ENCODE measurements at places on chromosomes 2 and 18. TPM values are rescaled to one million over a fixed set of nuclear protein-coding genes. Genes with fewer than 3 reads are reported as not detected.

The UBE2F gene
- 62.6 TPM for total RNA-seq

The TCF7L1 gene
- total RNA-seq, result 3.4 TPM

The MGAT4A gene
- total RNA-seq, result 34.4 TPM

The ACVR1C gene
- 5.9 TPM for total RNA-seq

The PUM2 gene
- 94.0 TPM for total RNA-seq

DNA sequence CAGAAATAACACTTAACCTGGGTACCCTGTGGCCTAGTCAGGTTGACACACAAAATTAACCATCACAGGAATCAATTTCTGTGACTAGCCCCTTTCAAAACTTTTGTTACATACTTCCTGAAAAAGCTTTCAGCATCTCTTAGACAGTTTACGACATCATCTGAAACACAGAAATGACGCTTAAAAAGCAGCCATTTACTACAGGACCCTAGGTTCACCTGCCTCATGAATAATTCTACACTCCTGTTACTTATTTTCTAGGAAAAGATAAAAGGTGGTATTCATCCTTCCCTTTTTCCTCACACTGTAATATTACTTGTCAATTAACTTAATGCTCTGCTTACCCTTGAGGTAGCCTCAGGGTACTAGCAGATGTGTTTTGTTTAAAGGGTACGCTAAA is 388.4 kb downstream of the IRS1 start:
- DNase-seq, result no peak

- no peak for DNase-seq
Observed at GRCh38 chr18:42925036-42925435, 190.4 kb downstream of the RIT2 start.

- no peak for DNase-seq
Observed at GRCh38 chr2:229084447-229084846, 186.6 kb downstream of the PID1 start.

DNA sequence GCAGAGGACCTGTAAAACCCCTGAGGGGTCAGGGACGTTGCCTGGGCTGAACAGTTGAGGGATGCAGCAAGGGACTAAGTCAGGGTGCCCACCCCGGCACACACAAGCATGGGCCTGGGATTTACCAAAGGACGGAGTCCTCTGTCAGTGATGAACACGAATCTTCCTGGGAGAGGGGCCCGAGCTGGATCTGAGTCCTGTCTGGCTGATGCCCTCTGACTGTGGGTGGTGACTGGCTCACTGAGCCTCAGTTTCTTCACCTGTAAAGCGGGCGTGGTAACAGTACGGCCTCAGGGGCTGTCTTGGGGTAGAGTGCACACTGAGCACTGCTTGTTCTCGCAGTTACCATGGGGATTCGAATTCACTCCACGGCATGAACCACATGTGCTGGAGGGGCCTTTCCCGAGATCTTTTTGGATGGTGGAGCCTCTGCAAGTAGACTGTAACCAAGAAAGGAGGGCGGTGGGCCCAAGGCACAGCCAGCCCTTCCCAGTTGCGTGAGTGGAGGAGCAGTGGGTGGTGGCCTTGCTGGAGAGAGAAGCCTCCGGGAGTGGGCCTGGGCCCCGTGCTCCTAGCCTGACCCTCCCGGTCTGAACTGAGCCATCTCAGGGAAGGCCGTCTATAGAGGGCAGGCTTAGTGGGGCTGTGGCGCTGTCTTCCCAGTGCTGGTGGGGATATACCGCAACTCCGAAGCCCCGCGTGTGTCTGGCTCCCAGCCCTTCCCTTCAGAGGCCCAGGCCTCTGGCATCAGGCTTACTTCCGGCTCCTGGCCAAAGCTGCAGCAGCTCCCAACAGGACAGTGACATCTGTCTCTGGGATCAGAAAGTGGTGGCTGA is 130.8 kb upstream of the HS6ST1 start:
- DNase-seq, result no peak

DNA sequence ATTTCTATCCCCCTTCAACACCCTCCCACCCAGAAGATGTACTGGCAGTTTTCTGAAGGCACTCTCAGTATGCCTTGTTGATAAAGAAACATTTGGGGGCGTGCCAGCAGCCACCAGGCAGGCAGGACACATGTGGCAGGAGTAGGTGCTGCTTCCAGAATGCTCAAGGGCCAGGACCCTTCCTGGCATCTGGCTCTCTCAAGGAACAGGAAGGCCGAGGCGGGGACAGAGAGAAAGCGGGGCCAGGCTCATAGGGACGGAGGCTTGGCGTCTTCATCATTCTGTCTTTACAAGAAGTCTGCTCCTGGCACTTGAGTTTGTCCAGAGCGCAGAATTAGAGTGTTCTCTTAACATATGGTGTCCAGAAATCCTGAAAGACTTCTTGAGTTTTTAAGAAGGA is 121.6 kb downstream of the FAM210A start:
- no peak for DNase-seq

GRCh38 chr2:174246944-174247381 is 1.4 kb downstream of the OLA1 start:
- no peak for DNase-seq

DNA sequence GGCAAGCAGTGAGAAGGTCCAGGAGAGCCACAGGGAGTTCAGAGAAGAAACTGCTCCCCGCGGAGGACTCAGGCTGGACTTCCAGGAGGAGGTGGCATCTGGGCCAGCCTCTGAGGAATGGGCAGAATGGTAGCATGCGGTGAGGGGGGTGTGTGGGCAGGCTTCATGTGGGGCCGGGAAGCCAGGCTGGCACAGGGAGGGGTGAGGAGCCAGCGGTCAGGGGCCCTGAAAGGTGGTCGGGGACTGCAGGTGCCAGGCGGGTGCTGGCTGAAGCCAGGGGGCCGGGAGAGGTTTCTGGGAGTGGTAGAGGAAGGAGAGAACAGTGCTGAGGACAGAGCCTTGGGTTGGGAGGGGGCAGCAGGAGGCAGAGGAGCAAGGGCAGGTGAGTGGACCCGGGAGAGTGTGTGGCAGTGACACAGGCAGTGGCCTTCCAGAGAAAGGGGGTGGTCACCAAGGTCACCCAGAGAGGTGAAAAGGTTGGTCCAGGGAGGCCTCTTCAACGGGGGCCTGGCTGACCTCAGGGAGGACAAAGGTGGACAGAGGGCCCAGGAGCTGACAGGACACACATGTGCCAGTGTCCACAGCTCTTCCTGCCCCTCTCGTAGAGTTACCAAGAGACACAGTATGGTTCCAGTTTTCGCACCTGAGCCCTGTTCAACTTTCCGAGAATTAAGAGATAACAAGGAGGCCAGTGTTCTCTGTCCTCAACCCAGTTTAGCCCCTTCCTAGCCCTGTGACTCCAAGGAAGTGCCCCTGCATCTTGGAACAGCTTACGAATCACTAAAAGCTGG is 101.2 kb upstream of the ASB18 start:
- no peak for DNase-seq

DNA sequence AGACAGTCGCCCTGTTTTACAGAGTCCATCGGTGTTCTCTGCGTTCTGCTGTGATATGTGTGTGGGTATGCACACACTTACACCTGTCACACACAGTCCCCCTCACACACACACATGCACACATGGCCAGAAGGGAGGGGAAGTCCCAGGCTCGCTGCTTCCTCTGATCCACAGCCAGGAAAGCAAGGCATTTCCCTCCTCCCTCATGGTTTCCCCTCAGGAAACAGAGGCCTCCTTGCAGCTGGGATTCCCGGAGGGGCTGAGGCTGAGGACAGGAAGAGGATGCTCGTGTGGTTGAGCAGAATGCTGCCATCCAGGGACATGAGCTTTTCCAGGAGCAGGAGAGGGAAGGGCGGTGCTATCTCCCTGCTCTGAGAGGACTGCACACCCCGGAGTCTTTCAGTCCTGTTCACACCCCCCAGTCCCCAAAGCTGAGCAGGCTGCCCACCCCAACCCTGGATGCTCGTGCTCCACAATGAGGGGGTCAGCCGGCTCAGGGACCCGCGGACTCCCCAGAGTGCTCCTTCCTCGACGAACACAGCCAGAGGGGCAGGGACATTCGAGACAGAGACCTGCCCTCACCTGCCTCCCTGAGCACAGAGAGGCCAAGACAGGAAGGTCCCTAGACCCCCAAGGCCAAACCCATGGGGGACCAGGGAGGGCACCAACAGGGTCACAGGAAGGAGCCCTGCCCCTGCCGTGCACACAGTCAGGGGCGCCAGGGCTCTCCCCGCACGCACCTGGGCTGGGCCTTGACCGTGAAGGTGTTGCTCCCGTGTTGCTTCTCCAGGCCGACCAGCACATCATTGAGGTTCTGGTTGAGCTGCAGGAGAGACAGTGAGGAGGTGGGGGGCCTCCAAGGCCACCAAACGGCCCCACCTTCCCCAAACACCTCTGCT is 45.3 kb downstream of the BIN1 start:
- DNase-seq, result no peak

DNA sequence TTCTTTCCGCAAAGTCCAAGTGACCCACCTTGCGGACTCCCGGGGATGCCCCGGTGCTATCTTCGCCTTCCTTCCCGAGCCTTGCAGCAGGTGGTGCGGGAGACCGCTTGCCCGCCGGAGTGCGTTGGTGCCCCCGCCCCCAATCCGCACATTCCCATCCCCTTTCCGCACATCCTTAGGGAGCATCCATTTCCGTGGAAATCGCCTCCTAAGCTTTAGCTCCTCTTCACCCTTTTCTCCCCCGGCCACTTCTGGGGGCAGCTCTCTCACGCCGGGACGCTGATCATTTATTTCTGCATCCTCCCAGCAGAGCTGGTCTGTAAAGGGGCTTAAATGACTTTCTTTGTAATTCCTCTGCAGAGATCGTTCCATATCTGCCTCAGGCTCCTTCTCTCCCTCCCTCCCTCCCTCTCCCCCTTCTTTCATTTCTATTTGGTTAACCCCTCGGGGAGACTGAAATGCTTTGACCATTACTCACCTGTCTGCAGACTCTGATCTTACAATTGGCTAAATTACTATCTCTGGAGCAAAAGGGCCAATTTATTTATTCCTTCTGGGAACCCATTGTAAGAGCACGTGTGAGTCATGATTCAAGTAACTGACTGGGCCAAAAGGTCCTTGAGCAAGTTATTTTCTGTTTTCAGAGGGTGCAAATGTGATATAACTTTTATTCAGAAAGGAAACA is 1.3 kb upstream of the LYPD1 start:
- no peak for DNase-seq

GRCh38 chr2:14256890-14257289 is 375.6 kb upstream of the LRATD1 start:
- no peak for DNase-seq

DNA sequence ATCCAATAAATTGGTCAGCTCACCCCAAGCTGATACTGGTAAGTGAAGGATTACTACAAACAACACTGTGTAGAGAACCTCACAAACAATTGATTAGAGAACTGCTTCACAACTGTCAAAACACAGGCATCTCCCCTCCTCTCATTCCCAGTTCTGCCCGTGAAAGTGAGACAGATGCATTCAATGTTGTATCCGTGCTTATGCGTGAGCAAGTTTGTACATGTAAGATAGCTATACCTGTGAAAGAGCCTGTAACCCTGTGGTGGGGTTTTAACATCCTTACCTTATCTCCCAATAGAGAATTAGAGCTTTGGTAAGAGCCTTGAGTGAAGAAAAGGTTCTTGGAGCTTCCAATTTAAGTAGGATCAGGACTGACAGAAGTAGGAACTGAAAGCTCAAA is 9.1 kb downstream of the MARCHF4 start:
- no peak for DNase-seq

Measured in breast epithelium (tissue), 4 donors.